Stimulated activated CD4-positive, alpha-beta T cell treated with anti-CD3 and anti-CD28 coated beads, Interleukin-1b, Interleukin-23, amount 100 ng/mL, for 1 hour (primary cell): ENCODE measurements at places on chromosomes 3 and 15.

GRCh38 chr3:144363856-144364255 is 392.2 kb downstream of the DIPK2A start:
- no peak for DNase-seq

DNA sequence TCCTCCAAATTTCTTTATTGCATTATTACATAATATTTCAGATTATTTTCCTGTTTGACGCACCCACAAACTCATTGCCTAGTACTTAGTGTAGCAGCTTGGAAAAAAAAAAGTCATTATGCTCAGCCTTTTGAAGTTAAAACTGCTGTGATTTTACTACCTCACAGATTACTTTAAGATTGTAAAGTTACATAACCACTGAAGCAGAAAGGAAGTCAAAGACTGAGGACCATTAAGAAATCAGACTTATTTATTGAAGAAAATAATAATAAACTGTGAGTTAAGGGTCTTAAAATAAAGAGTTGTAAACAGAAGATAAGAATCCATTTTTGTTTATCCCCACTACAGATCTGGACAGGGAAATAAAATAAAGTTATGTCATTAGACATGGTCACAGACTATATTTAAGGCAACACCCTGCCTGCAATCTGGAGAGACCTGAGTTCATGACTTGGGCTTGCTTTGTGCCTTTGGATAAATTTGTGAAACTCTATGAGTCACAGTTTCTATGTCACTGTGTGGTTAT is 212.1 kb upstream of the ROBO2 start:
- no peak for DNase-seq

DNA sequence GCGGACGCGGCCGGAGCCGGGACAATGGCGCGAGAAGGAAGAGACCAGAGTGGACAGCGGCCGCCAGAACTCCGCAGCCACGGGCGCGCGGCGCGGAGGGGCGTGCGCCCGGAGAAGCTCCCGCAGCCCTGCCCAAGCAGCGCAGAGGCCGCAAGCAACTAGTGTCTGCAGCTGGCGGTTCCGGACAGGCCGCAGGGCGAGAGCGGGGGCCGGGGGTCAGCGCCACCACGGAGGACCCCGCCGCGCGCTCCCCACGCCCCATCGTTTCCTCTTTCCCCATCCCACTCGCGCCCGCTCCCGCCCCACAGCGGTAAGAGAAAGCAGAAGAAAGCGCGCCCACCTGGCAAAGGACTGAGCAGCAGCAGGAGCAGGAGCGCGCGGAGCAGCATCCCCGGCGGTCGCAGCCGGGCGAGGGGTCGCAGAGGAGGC is 440 bp downstream of the PRTG start:
- DNase-seq, result no peak

- DNase-seq, result no peak
Observed at GRCh38 chr15:99128411-99128810, 23.5 kb downstream of the SYNM start.

GRCh38 chr3:71955240-71956068 is 170.5 kb upstream of the PROK2 start:
- DNase-seq, result no peak

DNA sequence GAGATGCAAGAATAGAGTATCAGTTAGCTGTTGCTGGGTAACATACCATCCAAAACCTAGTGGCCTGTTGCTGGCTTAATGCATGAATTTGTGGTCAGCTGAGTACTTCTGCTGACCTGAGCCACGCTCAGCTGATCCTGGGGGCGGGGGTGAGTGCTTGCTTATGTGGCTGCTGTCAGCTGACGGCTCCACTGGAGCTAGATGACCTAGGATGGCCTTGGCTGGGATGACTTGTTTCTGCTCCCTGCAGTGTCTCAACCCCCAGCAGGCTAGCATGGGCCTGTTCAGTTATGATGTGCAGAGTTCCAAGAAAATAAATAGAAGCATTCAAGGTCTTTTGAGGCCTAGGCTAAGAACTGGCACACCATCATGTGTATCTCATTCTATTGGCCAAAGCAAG is 63.9 kb downstream of the FBLN2 start:
- no peak for DNase-seq

DNA sequence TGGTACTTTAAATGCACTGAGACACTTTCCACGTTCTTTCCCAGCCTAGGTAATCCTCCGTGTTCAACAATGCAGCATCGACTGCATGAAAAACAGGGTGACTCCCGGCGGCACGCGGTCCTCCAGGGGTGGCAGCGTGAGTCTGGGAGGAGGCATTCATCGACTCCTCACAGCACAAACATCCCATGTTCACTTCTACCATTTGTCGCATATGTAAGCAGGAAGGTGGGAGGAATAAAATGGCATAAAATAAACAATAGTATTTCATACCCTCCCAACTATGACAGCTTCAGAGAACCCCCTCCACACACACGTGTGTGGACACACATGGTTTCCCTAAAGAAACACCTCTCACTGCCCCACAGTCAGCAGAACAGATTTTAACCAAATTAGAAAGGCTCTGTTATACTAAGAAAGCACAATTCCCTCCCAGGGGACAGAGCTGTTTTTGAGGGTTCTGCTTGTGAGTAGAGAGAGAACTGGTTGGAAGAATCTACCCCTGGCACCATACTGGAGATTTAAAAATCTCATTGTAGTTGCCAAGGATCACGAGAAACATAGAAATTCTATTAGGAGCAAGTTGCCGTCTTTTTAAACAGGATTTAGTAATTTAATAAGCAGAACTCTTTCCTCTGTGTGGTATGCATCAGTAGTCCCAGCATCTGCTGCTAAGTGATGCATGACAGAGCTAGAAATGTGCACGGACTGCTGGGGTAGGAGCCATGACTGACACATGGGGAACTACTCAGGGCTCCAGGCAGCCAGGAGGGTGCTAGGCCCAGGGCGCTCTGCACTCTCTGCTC is 6.0 kb downstream of the FAM43A start:
- no peak for DNase-seq

DNA sequence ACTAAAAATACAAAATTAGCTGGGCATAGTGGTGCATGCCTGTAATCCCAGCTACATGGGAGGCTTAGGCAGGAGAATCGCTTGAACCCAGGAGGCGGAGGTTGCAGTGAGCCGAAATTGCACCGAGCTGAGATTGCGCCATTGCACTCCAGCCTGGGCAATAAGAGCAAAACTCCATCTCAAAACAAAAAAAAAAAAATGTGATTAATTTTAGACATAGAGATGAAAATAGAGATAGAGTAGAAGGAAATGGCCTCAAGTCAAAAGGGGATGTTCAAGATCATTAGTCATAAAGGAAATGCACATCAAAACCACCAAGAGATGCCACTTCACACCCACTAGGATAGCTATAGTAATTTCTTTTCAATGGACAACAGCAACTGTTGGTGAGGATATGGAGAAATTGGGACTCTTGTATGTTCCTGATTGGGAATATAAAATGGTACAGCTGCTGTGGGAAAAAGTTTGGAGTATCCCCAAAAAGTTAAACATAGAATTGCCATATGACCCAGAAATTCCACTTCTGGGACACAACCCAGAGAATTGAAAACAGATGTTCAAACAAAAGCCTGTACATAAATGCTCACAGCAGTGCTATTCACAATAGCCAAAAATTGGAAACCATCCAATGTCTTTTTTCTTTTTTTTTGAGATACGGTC is 55.4 kb downstream of the ABHD2 start:
- no peak for DNase-seq

DNA sequence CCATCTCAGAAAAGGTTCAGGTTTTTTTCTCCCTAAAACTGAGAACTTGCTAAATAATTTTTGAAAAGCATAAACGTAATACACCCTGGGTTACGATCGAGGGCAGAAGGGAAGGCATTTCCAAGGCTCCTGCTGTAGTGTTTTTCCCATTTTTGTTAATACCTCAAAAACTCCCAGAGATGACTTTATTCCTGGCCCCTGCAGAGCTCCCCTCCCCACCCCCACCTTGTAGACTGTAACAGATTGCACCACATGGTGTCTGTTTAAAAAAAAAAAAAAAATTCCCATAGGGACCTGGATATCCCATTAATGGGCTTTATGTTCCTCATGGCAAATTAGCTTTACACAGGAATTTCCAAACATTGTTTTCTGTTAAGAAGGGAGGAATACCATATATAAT is 38.2 kb downstream of the FEZF2 start:
- DNase-seq, result no peak

DNA sequence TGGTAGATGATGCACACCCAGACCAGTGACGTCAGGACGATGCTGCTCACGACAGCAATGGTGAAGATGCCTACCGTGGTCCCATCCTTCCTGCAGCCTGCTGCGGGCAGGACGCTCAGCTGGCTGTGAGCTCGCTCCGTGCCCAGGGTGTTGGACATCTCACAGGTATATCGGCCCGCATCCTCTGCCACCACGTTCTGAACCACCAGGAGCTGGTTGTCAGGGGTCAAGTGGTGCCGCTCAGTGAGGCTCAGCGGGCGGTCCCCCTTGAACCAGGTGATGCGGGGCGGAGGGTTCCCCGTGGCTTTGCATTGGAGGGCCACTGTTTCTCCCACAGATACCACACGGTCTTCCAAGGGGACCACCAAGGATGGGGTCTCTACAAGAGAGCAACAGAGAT is 117.8 kb downstream of the LRIG1 start:
- DNase-seq, result no peak

DNA sequence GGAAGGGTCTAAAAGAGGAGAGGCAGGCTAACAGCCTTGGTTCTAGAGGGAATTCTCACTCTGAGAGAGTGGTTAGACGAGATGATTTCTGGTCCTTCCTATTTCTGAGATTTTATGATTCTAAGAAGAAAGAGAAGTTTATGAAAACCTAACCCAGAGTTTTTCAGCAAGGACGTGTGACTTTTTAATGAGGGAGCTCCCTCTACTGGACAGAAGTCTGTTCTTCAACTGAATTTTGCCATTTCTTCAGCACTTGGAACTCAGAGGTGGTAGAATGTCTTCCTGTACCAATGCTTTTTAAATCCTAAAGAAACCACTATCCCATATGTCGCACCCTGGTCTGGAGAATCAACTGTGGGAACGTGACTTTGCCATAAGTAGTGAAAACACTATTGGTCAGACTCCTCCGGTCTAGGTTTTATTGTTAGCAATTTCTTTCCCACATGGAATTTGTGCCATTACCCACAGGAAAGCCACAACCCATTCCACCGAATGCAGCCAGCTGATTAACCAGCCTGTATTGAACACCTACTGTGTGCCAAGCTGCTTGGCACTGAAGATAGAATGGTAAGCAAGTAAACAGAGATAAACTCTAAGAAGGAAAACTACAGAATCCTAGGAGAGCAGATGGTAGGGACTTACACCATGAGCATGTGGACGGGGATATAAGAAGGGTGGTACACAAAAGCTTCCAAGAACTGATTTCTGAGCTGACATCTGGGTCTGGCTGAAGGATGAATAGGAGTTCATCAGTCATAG is 199.5 kb upstream of the LMCD1 start:
- DNase-seq, result no peak

GRCh38 chr3:171274222-171274621 is 186.0 kb downstream of the TNIK start:
- DNase-seq, result no peak
